T-helper 2 cell treated with Interferon-gamma antibody and Interleukin-4, amounts not matched to agents 5 μg/mL and 100 μg/mL, for 36 hours (primary cell): ENCODE measurements at places on chromosomes 5 and 9.

- no peak for DNase-seq
Measured at GRCh38 chr5:133367071-133367786, 245.1 kb downstream of the FSTL4 start.

GRCh38 chr5:74294231-74294705 is 346.3 kb downstream of the ENC1 start:
- DNase-seq = no peak

DNA sequence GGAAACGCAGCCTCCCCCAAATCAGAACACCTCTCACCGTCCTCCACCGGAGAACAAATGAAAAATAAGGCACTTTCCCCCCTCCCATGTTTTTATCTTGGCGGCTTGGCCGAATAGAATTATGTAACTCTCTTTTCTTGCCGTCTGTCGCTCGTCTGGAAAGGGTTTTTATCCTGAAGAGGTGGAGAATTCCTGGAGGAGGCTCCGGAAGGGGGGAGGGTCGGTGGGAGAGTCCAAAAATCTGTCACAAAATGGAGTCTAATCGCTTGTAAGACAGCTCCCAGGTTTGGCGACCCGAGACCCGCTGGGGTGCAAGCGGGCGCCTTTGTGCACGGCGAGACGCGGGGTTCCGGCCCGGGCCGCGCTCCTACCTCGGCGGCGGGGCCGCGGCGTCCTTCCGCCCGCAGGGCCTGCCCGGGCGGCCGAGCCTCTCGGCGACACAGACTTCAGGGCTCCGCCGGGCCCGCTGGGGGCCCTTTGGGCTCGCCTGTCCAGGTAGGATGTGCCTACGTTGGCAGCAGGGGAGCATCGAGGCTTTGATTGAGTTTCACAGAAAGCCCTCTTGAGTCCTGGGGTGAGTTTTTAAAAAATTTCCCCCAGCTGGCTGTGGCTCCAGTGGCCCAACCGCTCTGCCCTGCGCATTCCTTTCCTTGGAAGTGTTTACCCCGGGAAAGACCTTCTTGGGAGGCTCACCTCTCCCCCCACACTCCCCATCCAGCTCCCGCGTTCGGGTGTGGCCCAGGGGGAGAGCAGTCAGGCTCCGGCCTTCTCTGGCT is 5.0 kb downstream of the LMX1B start:
- DNase-seq = no peak

GRCh38 chr9:17578911-17579793 is at the start of gene SH3GL2:
Gene SH3GL2 (plus strand): TSS chr9:17579066.
- DNase-seq = no peak

GRCh38 chr9:88005240-88005639 is 30.9 kb upstream of the CDK20 start:
- no peak for DNase-seq

DNA sequence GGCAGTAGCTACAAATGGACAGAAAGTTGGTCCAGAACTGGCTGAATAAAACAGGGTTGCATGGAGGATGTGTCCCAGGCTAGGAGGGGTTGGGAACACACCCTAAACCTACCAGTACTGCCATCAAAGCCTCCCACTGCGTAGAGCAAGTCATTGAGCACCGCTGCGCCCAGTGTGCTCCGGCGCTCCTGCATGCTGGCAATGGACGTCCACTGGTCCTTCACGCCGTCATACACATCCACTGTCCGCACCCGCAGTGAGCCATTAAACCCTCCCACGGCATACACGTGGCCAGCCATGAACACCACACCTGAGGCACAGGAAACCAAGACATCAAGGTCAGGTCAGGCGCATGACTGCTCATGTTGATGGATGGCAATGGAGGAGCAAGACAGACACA is 97.0 kb downstream of the KLHL3 start:
- DNase-seq = no peak

DNA sequence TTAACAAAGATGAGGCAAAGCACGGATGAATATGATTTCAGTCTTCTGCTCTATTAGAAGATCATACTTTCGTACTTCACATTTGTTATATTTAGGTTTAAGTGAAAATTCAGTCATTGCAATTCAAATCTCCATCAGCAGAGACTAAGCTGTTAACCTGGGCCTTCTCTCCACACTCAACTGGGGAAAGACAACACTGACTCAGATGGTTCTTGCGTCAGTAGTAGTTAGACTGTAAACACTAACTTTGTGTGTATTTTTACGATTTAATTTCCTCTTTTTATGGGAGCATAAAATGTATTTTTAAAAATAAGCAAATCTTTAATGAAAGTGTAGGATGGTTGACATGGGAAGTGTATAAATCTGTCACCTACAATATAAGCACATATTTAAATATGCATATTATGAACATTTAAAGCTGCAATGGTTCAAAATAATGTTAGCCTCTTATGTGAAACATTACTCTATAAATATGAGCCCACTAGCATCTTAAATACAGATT is 42.7 kb upstream of the ZNF608 start:
- no peak for DNase-seq

DNA sequence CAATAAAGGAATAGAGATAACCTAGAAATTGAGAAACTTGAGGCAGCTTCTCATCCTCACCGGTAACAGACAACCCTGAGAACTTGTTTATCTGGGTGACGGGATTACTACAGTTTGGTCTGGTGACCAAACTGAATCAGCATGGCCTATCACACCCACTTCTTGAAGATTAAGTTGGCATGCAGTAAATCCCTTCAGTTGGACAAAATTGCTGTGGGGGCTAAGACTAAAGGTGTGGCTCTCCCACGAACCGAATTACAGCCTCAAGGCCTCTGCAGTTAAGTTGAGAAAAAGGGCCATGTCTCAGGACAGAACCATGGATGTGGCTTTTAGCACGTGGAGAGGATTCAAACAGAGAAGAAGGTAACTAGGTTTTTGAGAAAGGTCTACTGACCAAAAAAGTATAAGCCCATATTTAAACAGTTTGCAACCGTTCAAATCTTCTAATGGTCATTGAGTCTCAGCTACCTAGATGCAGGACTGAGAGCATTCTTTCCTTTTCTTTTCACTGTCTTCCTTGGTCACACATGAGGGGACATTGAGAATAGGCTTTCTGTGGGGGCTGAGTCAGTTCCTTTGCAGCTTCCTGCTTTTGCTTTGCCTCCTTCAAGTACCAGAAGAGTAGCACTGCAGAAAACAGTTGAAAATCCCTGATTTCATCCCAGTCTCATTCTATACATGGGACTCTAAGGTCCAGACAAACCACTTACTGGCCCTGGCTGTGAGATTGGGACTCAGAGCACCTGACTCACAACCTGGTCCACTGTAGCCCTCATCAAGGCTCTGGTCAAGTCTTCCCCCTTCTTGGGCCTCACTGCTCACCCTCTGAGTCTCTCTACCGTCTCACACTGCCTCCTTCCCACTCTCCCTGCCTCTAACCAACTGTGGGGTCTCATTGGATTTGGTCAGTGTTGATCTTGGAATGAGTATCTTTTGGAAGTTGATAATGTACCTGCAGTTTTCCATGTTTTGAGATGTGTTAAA is 30.9 kb downstream of the PDE6A start:
- DNase-seq = no peak

DNA sequence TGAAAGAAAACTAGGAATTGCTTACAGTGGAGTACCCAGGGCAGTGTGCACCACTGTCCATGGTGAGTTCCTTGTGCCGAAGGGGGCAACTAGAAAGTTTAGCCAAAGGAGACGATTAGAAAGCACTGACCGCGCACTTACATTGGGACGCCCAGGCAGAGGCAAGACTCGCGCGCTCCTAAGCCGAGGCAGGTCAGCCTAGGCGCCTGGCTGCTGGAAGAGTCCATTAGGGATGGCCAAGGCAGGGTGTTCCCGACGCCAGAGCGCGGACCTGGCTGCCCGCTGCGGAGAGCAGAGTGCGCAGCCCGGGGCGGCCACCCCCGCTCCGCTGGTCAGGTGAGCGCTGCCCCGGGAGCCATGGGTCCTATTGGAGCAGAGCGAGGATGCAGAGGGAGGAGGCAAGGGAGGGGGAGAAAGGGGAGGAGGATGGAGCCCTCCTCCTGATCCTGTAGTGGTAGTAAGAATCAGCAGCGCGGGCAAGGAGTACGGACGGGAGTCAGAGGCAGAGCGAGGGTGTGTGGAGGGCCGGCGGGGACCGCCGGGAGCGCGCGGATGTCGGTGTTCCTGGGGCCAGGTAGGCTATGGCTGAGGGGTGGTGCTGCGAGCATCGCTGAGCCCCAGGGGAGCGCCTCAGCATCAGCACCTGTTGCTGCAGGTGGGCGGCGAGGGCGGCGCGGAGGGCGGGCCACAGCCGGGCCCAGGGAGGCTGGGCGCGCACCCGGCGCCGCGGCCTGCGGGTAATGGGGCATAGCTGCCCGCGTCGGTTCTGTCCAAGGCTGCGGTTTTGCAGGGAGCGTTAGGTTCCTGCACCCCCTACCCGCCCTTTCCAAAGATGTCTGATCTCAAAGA is at the start of gene ADGRV1:
Gene ADGRV1 (plus strand): TSS at position 454 of the 849 bp plus-strand sequence. CDS start 99 bp downstream, at position 553.
- DNase-seq = no peak

DNA sequence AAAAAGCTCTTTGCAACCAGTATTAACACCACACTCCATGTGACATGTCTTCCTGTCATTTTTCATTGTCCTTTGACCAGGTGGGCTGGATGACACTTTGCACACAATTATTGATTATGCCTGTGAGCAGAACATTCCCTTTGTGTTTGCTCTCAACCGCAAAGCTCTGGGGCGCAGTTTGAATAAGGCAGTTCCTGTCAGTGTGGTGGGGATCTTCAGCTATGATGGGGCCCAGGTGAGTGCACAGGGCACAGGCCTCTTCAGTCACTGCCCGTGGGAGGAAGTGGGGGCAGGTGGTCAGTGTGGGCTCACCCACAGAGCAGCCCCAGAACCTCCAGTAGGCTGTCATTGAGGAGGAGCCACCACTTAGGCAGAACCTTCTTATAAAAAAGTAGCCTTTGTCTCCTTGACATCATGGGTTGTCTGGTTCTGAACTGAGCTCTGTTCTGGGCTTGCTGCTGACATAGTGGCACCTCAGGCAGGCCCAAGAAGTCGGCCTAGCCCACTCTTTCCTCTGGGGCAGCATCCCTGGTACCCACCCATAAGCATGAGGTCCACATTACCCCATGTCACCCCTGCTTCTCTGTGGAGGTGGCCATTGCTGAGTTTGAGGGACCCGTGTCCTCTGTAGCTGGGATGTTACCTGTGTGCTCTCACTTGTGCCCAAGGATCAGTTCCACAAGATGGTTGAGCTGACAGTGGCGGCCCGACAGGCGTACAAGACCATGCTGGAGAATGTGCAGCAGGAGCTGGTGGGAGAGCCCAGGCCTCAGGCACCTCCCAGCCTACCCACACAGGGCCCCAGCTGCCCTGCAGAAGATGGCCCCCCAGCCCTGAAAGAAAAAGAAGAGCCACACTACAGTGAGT is 39.3 kb downstream of the SECISBP2 start:
- DNase-seq = no peak

DNA sequence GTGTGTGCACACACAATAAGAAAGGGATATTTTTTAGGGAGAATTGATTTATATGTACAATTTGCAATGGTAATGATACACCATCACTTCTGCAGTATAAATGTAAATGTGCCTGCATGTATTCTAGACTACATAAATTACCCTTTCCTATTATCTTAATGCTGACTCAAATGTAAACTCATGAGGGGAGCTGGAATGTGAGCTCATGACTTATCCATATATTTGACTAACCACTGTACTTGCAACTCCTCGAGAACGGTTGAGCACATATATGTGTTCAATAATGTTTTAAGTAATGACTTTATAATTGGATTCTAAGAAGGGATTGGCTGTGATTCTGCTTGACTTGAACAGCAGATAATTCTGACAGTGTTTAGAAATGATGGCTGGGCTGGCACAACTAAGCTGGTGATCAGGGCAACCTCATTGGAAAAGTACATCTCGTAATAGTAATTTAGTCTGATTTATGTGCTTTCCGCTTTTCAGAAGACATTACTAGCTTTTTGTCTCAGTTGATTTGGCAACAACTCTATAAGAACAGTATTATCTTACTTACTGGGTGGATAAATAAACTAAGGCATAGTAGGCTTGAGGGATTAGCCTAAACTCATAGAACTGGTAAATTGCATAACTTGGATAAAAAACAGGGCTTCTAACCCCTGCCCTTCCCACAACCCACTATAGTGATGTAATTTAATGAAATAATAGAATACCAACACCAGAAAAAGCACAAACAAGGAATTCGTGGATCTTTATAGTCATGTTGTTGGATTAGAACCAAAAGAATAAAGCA is 130.2 kb upstream of the SPEF2 start:
- DNase-seq = no peak

DNA sequence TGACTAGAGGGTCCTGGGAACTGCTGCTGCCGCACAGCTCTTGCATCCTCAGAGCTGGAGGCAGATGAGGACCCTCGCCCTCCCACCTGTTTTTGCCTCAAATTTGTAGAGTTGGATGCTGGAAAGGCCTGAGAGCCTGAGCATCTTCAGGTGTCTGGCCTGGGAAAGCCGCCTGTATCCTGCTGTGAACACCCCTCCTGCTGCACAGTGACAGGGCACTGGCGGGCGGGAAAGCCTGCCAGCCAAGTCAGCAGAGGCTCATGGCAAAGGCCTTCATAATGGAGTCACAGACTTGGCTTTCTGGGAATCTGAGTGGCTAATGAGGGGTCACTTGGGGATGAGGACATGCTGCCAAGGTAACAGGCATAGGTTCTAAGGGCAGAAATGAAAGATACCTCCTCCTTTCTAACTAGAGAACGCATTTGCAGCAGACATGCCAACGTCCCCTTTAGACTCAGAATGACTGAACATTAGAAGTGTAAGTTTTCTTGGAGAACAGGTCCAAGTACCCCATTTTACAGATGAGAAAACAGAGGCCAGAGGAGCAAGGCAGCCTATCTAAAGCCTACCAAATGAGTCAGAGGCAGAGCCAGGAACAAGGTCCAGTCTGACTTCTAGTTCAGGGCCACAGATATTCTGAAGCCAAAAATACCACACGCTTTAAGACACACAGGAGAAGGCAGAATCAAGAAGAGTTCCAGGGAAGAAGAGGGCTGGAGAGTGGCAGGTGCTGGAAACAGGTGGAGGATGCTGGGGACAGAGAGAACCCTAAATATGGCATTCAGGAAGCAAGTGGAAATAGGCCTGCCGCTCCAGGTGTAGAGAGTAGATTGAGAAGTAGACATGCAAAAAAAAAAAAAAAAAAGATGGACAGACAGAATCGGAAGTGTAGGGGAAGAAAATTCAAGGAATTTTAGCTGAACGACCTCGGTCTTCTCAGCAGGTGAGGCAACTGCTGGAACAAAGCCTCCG is 44.1 kb downstream of the EPB41L4B start:
- DNase-seq = no peak

- no peak for DNase-seq
Measured at GRCh38 chr9:34347800-34348158, 18.4 kb downstream of the NUDT2 start.

GRCh38 chr5:143862271-143862670 is 50.3 kb downstream of the HMHB1 start:
- no peak for DNase-seq

DNA sequence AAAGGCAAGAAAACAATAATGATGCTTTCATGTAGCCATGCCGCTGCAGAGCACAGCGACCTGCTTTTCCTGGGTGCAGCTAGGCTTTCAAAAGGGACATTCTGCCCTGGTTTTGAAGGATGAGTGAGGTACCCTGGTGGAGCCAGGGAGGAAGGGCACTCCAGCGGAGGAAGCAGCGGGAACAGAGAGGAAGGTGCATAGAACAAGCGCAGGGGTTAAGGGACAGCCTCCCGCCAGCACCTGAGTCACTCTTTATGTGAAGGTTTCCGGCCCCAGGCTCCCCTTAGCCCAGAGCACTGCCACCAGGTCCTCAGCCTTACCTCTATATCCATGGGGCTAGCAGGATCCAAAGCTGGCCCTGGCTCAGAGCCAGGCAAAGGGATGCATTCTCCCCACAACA is 221.1 kb downstream of the CDK5RAP2 start:
- no peak for DNase-seq

GRCh38 chr5:111394586-111394985 is 117.7 kb downstream of the STARD4 start:
- no peak for DNase-seq

GRCh38 chr9:123406691-123407216 is 50.8 kb downstream of the CRB2 start:
- DNase-seq = no peak
